ENCODE measurements at places on chromosomes 3 and 15. TPM values are rescaled to one million over a fixed set of nuclear protein-coding genes. Genes with fewer than 3 reads are reported as not detected.
A peak's percentile ranks its signal among the peaks of the same experiment; 100 is the strongest.

TMEM212 gene
- total RNA-seq = not detected

- DNase-seq = no peak
Observed at GRCh38 chr3:9563851-9564250, 10.2 kb upstream of the LHFPL4 start.

CYP1A1 gene
- 13.8 TPM for total RNA-seq

DNA sequence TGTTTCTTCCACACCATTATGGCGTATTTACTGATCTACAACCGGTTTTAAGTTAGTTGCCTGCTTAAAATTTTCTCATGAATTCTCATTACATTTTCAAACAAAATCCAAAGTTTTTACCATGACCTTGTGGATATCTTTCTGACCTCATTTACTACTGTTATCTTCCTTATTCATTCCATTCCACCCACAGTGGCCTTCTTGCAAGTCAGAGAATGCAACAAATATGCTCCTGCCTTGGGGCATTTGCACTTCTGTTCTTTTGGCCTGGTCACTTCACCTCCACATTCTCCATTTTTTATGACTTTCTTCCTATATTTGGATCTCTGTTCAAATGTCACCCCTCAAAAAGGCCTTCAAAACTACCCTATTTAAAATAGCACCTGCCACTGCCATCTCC, 8.8 kb upstream of the SLC15A2 start:
- DNase-seq = no peak

AP3S2 gene
- total RNA-seq = 24.9 TPM

DNA sequence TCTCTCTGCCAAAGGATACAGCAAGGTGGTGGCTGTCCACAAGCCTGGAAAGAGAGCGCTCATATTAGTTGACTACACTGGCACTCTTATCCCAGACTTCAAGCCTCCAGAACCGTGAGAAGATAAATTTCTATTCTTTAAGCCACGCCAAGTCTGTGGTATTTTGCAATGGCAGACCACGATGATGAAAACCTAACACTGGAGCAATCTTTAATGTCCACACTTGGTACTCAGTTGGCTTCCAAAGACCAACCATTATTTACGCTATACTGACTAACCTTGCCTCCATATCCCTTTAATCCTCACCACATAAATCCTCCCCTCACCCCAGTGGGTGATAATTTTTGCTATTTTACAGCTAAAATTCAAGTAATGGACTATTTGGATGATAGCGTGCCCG, 16.9 kb upstream of the LACTB start:
- DNase-seq = no peak

SUSD5 gene
- 7.8 TPM for total RNA-seq

- no peak for DNase-seq
Observed at GRCh38 chr15:23648920-23649515, 1.4 kb upstream of the MAGEL2 start.

DNA sequence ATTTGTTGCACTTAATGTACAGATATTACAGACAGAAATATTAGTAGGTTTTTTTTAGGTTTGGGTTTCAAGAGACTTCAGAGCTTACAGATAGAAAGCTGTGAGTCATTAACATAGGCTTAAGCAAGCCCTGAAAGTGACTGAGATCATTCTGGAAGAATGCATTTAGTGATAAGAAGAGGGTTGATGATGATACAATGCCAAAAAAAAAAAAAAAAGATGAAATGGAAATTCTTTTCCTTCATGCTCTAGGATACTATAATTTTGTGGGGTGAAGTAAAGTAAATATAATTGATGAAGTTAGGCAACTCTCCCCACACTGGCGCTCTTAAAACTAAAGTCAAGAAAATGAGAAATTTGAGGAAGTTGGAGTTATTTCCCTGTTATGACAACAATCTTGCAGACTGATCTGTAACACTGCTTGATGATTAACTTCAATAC, 169.4 kb upstream of the ZNF385D start:
- no peak for DNase-seq

DNA sequence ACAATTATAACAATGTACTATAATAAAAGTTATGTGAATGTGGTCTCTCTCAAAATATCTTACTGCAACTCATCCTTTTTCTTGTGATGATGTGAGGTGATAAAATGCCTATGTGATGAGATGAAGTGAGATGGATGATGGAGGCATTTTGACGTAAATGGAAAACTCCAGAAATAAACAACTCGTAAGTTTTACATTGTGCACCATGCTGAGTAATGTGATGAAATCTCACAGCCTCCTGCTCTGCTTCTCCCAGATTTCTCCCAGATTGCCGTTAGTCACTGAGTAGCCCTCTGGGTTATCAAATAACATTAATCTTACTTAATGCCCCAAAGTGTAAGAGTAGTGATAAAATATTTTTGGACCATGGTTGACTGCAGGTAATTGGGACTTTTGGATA, 64.8 kb upstream of the SLCO2A1 start:
- no peak for DNase-seq

DNA sequence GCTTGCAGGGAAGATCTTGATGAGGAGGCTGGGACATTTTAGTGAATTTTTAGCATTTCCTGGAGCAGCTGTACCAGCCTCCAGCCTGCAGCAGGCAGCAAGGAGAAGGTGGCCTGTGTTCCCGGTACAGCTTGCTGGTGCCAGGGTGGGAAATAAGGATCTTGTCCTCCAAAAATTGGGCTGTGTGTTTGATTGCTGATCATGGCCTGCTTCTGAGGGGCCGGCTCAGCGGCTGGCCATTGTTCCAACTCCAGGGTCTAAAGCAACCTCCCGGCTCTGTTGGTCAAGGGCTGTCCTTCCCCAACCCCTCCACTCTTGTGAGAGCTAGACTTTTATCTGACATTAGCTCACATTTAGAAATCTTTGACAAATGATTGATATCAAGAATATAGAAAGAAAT, 5.0 kb downstream of the CFAP100 start:
- DNase-seq = no peak

MANF gene
- 124 TPM for total RNA-seq

DNA sequence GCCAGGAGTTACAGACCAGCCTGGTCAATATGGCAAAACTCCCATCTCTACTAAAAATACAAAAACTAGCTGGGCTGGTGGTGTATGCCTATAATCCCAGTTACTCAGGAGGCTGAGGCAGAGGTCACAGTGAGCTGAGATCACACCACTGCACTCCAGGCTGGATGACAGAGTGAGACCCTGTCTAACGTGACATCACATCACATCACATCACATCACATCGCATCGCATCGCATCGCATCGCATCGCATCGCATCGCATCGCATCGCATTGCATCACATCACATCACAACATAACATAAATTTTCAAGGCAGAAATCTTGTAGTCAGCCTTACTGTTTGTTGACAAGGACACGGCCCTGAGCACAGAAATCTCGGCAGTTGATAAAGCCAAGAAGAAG, 44.4 kb downstream of the RBM6 start:
- DNase-seq = no peak

DNA sequence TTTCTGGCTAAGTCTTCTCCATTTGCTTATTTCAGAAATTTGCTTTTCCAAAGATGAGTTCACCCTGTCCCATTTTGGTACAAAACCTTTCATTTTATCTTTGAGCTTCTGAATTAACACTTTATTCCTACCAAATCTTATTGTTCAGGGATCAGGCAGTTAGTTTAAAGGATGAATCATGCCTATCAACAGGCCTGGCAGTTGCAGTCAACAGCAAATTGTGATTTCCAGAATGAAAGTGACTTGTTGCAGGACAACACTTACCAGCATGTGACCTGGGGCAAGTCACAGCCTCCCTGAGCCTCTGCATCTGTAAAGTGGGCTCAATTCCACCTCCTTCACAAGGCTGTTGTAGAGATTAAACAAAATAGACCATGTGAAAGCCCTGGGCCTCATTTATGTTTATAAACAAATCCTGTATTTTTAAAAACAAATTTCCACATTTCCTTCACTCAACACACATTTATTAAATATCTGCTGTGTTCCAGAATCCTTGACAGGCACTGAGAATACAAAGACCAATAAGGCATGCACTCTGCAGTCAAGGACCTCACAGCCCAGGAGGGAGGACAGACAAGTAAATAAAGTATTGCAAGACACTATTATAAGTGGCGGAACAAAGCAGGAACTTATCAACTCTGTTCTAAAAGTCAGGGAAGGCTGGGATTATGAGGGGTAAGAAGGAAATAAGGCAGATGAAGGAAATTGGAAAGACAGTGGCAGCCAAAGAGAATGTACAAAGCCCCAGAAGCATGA, 359.1 kb upstream of the IL12A start:
- no peak for DNase-seq

DNA sequence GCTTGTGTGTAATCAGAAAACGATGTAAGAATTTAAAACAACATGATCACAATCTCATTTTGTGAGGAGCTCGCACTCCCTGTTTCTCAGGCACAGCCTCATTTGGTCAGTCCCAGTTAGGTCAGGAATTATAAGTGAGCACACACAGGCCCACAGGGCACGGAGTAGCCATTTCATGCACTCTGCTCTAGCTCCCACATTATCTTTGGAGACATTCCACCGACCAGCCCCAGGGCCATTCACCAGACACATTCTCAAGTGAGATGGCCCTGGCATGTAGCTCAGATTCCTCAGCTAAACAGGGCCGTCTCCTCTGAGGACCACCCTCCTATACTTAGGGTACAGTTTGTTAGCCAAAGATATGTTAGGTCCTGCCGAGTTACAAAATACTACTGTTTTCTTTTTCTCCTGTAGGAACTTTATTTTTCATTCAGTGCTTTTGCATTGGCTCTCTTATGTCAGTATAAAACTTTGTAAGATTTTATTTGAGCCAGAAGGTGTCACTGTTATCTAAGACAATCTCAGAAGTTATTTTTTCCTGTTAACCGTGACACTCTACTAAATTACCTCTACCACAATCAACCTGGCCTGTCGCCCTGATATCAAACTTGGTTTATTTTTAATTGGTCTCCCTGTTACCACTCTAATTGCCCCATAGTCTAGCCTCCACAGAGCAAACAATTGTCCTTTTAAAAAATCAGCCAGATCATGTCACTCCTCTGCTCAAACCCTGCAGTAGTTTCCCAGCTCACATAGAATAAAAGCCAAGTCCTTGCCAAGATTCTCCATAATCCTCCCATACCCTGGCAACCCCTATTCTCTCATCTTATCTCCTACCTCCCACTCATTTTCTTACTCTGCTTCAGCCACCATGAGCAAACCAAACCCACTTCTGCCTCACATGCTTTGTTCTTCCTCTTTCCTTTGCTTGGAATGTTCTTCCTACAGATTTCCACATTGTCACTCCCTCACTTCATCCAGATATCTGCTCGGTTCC, 105.7 kb downstream of the PPP2R3A start:
- peak; percentile 12 for DNase-seq

DNA sequence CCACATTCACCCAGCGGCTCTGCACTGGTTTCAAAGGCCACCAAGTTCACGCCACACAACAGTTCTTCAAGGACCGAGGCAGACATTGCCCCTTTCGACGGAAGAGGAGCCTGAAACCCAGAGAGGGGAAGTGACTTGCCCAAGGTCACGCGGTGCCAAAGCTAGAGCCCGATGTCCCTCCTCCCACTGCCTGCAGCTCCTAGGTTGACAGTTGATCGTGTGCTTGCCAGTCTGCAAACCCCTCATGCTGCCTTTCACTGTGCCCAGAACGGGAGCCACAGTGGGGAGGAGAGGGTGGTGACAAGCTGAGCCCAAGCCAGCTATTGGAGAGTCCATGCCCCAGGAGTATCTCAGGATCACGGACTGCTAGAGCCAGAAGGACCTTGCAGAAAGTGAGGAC, 230.9 kb downstream of the XXYLT1 start:
- no peak for DNase-seq

- no peak for DNase-seq
Observed at GRCh38 chr3:108200578-108200977, 21.6 kb downstream of the IFT57 start.

- no peak for DNase-seq
Observed at GRCh38 chr15:40232625-40233070, 6.2 kb upstream of the PAK6 start.

- DNase-seq = no peak
Observed at GRCh38 chr3:190003681-190004123, 117.0 kb downstream of the P3H2 start.

DNA sequence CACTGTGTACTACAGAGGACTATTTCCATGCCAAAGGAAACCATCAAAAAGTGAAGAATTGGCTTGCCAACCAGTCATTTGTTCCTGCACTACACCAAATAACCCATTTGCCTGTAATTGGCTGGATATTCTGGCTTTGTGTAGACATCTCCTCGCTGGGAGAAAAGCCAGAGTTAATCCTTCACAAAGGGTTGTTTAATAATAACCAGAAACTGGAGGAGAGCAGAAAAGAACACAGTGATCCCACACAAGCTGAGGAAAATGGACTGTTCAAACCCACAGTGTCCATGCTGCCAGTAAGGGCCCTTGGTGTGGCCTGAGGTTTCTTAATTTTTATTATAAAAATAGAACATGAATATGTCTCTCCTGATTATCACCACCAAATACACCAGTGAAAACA, 294.0 kb downstream of the RORA start:
- DNase-seq = no peak

DNA sequence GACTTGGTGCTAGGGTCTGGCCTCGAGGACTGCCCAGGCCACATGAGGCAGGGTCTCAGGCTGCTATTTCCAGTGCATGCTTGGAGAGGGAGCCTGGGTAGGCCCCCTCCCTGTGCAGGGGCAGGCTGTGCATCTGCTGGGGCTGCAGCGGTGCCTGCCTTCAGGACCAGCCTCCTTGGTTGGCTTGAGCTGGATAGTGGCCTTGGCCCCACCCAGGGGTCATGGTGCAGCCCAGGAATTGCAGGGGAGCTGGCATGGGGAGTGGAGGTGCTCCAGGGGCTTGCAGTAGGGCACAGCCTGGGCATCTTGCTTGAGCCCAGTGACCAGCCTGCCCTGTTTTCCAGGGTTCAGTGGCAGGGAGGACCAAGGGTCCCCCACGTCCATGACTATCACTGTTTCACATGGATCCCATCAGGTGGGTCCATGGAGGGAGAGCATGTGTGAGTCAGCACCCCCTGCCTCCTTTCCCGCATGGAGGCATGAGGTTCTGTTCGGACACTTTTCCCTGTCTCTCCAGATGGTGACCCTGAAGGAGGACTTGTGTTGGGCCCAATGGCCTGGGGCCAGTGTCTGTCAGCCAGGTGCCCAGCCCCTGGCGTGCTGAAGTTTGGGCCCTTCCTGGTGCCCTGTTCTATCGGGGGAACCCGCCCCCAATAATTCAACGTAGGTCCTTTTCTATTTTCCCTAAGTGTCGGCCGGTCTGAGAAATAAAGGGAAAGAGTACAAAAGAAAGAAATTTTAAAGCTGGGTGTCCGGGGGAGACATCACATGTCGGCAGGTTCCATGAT, 218.6 kb downstream of the SNRPN start:
- no peak for DNase-seq

- DNase-seq = no peak
Observed at GRCh38 chr15:31344823-31345605, 18.4 kb downstream of the KLF13 start.

DNA sequence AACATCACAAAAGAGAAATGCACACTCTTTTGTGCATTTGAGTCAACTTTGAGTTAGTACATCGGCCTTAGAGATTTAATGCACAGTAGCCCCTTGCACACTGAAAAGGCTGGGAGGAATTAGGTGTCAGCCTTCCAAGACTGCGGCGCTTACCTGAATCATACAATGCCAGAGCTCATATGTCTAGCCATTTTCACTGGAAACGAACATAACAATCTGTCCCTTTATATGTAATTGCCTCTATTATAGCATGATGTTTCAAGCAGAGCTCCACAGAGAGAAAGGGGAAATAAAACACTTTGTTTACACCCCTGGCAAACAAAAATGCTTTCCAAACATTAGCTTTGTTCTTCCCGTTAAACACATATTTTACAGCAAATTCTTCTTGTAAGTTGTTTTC, 315.7 kb upstream of the SLCO3A1 start:
- DNase-seq = no peak

Measured in mucosa of gallbladder (tissue), 1 donor.